ENCODE measurements at places on chromosomes 4 and X.

DNA sequence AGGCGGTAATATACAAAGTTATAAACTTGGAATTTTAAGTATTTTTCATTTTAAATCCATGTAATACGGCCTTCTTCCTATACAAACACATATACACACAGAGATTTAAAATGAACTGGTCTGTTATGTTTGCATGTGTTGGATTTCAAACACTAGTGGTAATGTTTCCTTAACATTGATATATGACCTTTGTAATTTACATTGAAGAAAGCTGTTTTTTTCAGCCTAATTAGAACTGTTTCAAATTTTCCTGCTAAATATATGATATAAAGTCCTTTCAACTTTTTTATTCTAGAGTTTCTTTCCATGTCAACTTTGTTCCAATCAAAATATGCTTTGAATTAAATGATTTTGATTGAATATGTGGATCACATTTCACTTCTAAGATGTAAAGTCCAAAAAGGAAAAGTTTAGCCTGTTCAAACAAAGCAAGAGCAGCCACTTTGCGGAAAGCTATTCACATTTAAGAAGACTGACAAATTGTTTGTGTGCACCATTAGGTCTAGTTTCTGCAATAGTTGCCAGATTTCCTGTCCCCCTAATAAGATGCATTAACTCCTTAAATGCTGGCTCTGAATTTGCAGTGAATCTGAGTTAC lies 226.0 kb upstream of the MAB21L2 start:
- no peaks in the 10 kb centered on the region for H3K36me3 ChIP-seq
- H3K27ac ChIP-seq = no peak overlapping the region
- DNase-seq = no peak

- no peaks in the 10 kb centered on the region for H3K36me3 ChIP-seq
- no peak for DNase-seq
- H3K4me1 ChIP-seq = peaks cover 14% of the 10 kb centered on the region
- H3K27ac ChIP-seq = no peak overlapping the region
Observed at GRCh38 chrX:154797006-154797405, 8.3 kb downstream of the MPP1 start.

GRCh38 chrX:150229030-150229429 lies 134.1 kb upstream of the MAMLD1 start:
- H3K27ac ChIP-seq = no peak overlapping the region
- peak; percentile 18 for DNase-seq
- H3K4me1 ChIP-seq = no peaks in the 10 kb centered on the region
- no peaks in the 10 kb centered on the region for H3K27me3 ChIP-seq

- peaks cover 10% of the 10 kb centered on the region for H3K4me1 ChIP-seq
- H3K36me3 ChIP-seq = peaks cover 3% of the 10 kb centered on the region
- no peaks in the 10 kb centered on the region for H3K27me3 ChIP-seq
- no peak for DNase-seq
Observed at GRCh38 chrX:40140706-40141499, 43.1 kb upstream of the BCOR start.

DNA sequence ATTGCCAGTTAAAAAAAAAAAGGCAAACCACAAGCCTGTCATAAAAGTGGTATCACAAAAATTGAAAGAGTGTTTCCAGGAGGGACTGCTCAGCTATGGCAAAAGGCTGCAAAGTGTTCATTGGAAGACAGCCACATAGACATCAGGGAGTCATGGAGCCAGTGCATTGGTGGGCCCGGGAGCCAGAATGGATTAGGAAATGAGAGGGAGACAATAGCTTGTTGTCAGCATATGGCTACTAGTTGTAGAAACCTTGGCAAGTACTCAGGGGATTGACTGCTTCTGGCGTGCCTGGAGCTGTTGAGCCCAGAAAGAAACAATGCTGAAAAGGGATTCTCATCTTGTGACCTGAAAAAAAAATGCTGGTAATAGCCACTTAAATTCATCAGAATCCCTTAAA lies 5.0 kb downstream of the GAR1 start:
- no peak overlapping the region for H3K27ac ChIP-seq
- peaks cover 35% of the 10 kb centered on the region for H3K36me3 ChIP-seq
- H3K27me3 ChIP-seq = no peaks in the 10 kb centered on the region
- no peak overlapping the region for H3K4me3 ChIP-seq
- peaks cover 27% of the 10 kb centered on the region for H3K4me1 ChIP-seq
- no peak for DNase-seq

GRCh38 chr4:17168571-17168970 lies 270.1 kb upstream of the LDB2 start:
- H3K36me3 ChIP-seq = no peaks in the 10 kb centered on the region
- DNase-seq = no peak
- no peak overlapping the region for H3K4me3 ChIP-seq

GRCh38 chr4:74320559-74321118 lies 12.4 kb downstream of the EPGN start:
- DNase-seq = no peak
- H3K27ac ChIP-seq = peak overlapping the region; percentile 68
- H3K4me1 ChIP-seq = peaks cover 10% of the 10 kb centered on the region
- H3K27me3 ChIP-seq = peaks cover 3% of the 10 kb centered on the region

- DNase-seq = no peak
- H3K36me3 ChIP-seq = no peaks in the 10 kb centered on the region
- H3K4me3 ChIP-seq = no peak overlapping the region
- H3K4me1 ChIP-seq = no peaks in the 10 kb centered on the region
- peaks cover 29% of the 10 kb centered on the region for H3K27me3 ChIP-seq
Observed at GRCh38 chr4:6529021-6529420, 46.0 kb upstream of the MAN2B2 start.

DNA sequence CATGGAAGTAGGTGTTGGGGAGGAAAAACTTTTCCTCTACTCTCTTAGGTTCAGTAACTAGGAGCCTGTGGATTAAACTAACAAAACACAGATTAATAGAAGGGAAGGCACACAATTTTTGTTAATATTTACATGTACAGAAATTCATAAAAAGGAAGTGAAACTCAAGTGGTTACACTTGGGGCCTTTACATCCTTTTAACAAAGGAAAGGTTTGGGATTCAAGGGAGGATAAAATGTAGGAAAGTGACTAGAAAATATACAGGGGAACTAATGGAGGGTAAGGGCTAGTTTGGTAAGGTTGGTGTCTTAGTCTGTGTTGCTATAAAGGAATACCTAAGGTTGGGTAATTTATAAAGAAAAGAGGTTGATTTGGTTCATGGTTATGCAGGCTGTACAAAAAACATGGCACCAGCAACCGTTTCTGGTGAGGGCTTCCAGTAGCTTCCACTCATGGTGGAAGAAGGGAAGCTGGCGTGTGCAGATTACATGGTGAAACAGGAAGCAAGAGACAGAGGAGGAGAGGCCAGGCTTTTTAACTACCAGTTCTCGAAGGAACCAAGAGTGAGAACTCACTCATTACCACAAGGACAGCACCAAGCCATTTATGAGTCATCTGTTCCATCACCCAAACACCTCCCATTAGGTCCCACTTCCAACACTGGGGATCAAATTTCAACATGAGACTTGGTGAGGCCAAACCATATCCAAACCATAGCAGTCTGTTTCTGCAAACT lies 124.4 kb downstream of the CHRDL1 start:
- H3K4me3 ChIP-seq = no peak overlapping the region
- H3K4me1 ChIP-seq = peaks cover 8% of the 10 kb centered on the region
- no peak overlapping the region for H3K27ac ChIP-seq
- no peak for DNase-seq
- H3K27me3 ChIP-seq = peaks cover 3% of the 10 kb centered on the region

- no peaks in the 10 kb centered on the region for H3K27me3 ChIP-seq
- H3K27ac ChIP-seq = no peak overlapping the region
- H3K4me1 ChIP-seq = no peaks in the 10 kb centered on the region
- no peak overlapping the region for H3K4me3 ChIP-seq
Observed at GRCh38 chr4:19514276-19515070, 737.2 kb upstream of the SLIT2 start.

DNA sequence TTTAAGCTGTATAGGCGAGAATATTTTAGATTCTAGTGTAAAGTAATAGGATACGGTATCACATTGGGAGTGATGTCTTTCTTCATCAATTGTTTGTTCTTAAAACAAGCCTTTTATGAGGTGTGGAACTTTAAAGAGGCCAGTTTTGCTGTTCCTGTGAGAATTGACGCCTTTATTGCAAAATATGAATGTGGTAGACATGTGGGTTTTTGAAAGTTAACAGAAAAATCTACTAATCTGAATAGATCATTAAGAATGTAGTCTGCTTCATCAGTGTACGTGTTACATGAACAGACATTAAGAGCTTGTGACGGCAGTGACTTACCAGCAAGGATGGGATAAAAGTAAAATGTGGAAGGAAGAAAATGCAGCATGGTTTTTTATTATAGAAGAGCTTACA lies 63.8 kb downstream of the STOX2 start:
- H3K27me3 ChIP-seq = no peaks in the 10 kb centered on the region
- no peak overlapping the region for H3K27ac ChIP-seq
- no peak for DNase-seq
- H3K4me1 ChIP-seq = peaks cover 19% of the 10 kb centered on the region
- H3K4me3 ChIP-seq = no peak overlapping the region
- H3K36me3 ChIP-seq = peaks cover 18% of the 10 kb centered on the region

- peaks cover 4% of the 10 kb centered on the region for H3K27me3 ChIP-seq
- H3K36me3 ChIP-seq = no peaks in the 10 kb centered on the region
- DNase-seq = no peak
- H3K27ac ChIP-seq = no peak overlapping the region
Observed at GRCh38 chr4:51840781-51841180, 2.2 kb upstream of the DCUN1D4 start.

GRCh38 chr4:58514299-58514698 lies 1404.1 kb upstream of the IGFBP7 start:
- no peak overlapping the region for H3K4me3 ChIP-seq
- H3K36me3 ChIP-seq = no peaks in the 10 kb centered on the region
- no peak for DNase-seq
- H3K27me3 ChIP-seq = no peaks in the 10 kb centered on the region
- no peak overlapping the region for H3K27ac ChIP-seq

DNA sequence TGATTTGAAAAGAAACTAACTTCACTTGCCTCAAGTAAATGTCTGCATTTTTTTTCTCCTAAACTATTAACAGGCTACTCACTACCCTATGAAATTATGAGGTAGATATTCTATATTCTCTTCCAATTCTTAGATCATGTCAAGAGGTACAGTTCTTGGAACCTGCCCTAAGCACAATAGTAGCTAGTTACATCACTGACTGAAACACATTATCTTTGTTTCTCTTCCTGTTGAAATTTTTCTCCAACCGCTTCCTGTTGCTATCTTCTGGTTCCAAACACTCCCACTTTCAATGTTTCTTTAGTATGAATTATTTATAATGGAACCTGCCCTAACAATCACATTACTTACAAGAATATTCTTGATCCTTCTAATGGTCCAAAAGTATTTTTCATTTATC lies 5.0 kb upstream of the BANK1 start:
- H3K4me3 ChIP-seq = no peak overlapping the region
- H3K27me3 ChIP-seq = peaks cover 4% of the 10 kb centered on the region
- peaks cover 6% of the 10 kb centered on the region for H3K4me1 ChIP-seq
- peaks cover 3% of the 10 kb centered on the region for H3K36me3 ChIP-seq

GRCh38 chr4:42488554-42488953 lies 91.3 kb downstream of the SHISA3 start:
- H3K4me1 ChIP-seq = peaks cover 8% of the 10 kb centered on the region
- no peak for DNase-seq
- peaks cover 17% of the 10 kb centered on the region for H3K27me3 ChIP-seq
- H3K27ac ChIP-seq = peak overlapping the region; percentile 4

DNA sequence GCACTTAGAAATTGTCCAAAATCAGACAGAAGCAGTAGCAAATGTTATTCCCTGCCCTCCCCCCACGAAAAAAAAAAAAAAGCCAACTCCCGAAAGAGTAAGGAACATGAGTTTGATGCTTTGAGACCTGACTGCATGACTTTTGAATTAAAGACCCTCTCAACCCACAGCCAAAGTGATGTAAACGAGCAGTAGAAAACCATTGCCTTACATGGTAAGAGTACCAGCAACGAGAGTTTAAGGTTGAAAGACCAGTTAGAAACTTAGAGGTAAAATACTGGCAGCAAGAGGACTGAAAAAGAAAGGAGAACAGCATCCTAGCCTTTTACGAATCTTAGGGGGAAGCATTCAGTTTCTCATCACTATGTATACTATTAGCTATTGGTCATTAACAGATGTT lies 10.0 kb upstream of the ANXA10 start:
- no peak overlapping the region for H3K27ac ChIP-seq
- DNase-seq = no peak
- no peak overlapping the region for H3K4me3 ChIP-seq
- no peaks in the 10 kb centered on the region for H3K36me3 ChIP-seq
- no peaks in the 10 kb centered on the region for H3K4me1 ChIP-seq

- no peaks in the 10 kb centered on the region for H3K4me1 ChIP-seq
- H3K27ac ChIP-seq = no peak overlapping the region
- H3K4me3 ChIP-seq = no peak overlapping the region
- no peak for DNase-seq
Observed at GRCh38 chrX:41167888-41168287, 82.6 kb downstream of the USP9X start.

DNA sequence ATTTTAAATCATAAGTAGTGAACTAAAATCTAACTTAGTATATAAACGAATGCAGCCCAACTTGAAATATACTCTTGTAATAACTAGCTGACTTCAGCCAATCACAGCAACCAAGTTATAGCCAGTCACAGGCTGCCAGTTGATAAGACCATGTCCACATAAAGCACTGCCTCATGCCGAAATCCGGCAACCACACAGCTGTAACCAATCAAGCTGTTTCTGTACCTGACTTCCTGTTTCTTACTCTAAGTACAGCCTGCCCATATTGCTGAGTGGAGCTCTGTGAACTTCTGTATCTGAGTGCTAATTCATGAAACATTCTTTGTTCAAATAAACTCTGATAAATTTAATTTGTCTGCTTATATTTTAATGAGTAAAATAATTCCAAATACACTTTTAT lies 805.3 kb upstream of the EPHA5 start:
- no peaks in the 10 kb centered on the region for H3K36me3 ChIP-seq
- DNase-seq = no peak
- no peaks in the 10 kb centered on the region for H3K27me3 ChIP-seq
- no peaks in the 10 kb centered on the region for H3K4me1 ChIP-seq
- no peak overlapping the region for H3K4me3 ChIP-seq

DNA sequence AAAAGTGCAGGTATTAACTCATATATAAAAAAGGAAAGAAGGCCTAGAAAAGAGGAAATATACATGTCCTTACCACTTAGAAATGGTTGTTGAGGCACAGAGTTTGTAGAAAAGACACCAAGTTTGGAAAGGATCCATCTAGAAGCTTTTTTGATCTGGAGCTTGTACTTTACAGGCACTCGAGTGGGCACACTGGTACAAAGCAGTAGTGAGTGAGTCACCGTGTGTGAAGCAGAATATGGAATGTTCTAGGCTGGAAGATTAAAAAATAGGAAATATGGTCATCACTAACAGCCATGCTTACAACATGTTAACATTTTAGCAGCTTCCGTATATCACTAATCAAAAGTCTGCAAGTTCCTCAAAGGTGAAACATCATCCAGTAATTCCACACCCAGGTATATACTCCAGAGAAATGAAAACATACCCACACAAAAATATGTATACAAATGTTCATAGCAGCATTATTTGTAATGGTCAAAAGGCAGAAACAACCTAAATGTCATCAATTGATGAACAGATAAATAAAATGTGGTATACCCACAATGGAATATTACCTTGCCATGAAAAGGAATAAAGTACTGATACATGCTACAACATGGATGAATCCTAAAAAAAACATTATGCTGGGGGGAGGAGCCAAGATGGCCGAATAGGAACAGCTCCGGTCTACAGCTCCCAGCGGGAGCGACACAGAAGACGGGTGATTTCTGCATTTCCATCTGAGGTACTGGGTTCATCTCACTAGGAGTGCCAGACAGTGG lies 69.5 kb downstream of the FRYL start:
- no peaks in the 10 kb centered on the region for H3K27me3 ChIP-seq
- no peaks in the 10 kb centered on the region for H3K4me1 ChIP-seq
- no peak overlapping the region for H3K27ac ChIP-seq
- H3K36me3 ChIP-seq = peaks cover 22% of the 10 kb centered on the region
